ENCODE measurements at places on chromosomes 5 and 9.

- no peak for DNase-seq
These were observed 29.3 kb upstream of the SELENOP start for GRCh38 chr5:42840842-42841567.

- DNase-seq = no peak
These were observed 190.5 kb downstream of the ADCY2 start for GRCh38 chr5:7586480-7586879.

DNA sequence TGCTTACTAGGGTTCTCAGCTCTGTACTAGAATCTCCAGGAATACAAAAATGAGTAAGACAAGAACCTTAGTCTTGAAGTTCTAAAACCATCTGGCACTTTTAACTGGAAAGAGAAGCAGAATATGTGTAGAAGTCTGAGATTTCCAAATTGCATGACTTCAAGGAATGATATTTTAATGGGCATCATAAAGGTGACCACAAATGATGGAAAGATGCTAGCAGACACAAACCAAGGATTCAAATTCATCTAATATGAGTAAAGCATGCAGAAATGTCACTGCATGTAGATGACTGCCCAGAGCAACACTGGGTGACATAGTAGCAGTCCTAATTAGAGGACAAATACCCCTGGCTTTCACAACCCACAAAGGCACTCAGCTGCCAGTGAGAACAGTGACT lies 117.2 kb downstream of the RPS23 start:
- no peak for DNase-seq

DNA sequence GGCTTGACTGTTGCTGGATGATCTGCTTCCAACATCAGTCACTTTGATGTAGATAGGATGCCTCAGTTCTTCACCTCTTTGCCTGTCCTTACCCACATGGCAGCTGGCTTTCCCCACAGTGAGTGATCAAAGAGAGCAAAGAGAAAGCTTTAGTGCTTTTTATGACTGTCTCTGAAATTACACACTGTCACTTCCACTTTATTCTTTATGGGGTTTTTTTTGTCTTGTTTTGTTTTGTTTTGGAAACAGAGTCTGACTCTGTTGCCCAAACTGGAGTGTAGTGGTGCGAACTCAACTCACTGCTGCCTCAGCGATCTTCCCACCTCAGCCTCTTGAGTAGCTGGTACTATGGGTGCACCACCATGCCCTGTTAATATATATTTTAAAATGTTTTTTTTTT lies 32.4 kb upstream of the C5orf24 start:
- no peak for DNase-seq

- no peak for DNase-seq
These were observed 12.6 kb upstream of the DPYSL3 start for GRCh38 chr5:147522435-147522834.
